ENCODE measurements at places on chromosomes 6 and 20. TPM values are rescaled to one million over a fixed set of nuclear protein-coding genes. Genes with fewer than 3 reads are reported as not detected.
A peak's percentile ranks its signal among the peaks of the same experiment; 100 is the strongest.

The LZTS3 gene
- polyA plus RNA-seq: 14.5 TPM

The BYSL gene
- 30.7 TPM for polyA plus RNA-seq

The IL17A gene
- not detected for polyA plus RNA-seq

DNA sequence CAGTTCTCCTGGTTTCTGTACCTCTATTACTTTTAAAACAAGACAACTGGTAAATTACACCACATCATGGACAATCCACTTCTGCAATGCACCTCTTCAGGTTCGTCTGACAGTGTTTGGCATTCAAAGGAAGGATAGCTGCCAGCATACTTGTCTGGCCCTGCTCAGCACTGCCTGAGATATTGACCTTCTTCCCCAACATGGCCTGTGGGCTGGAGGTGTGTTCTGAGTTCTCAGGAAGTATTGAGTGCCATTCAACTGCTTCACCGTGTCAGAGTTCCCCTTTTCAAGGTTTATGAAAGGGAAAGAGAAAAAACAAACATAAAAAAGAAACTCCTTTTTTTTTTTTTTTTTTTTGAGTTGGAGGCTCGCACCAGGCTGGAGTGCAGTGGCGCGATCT is 267.9 kb upstream of the SASH1 start:
- no peak for DNase-seq

DNA sequence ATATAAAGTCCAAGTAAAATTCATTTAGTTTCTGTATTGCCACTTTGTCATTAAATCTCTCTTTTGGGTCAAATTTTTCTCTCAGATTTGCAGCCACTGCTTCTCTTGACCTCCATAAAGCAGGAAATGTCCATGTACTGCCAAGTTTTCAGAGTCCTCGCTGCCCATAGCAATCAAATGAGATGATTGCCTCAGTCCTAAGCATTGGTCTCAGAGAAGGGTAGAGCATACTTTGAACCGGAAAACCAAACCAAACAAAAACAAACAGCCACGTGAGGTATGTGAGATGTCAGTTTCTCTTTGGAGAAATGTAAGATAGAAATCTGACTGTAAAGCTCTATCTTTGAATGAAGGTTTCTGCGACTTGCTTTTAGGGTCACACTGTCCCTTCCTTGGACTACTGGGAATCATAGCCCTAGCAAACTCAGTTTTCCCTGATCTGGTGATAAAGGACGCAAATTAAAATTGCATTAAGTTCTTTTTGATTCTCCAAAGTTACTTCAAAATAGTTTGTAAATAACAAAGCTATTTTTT is 505.4 kb upstream of the CITED2 start:
- DNase-seq: no peak

- peak; percentile 11 for DNase-seq
Observed at GRCh38 chr6:13425943-13426931, 61.2 kb downstream of the GFOD1 start.

All from cardiac muscle cell (in vitro differentiated cells and primary cell).